Stimulated activated CD4-positive, alpha-beta T cell treated with anti-CD3 and anti-CD28 coated beads, Interleukin-15, amount 100 ng/mL, for 1 hour (primary cell): ENCODE measurements at places on chromosomes 16 and 17.

GRCh38 chr16:56233795-56234566 is 42.7 kb downstream of the GNAO1 start:
- no peak for DNase-seq

GRCh38 chr17:61420052-61420451 is 20.4 kb downstream of the TBX2 start:
- no peak for DNase-seq

DNA sequence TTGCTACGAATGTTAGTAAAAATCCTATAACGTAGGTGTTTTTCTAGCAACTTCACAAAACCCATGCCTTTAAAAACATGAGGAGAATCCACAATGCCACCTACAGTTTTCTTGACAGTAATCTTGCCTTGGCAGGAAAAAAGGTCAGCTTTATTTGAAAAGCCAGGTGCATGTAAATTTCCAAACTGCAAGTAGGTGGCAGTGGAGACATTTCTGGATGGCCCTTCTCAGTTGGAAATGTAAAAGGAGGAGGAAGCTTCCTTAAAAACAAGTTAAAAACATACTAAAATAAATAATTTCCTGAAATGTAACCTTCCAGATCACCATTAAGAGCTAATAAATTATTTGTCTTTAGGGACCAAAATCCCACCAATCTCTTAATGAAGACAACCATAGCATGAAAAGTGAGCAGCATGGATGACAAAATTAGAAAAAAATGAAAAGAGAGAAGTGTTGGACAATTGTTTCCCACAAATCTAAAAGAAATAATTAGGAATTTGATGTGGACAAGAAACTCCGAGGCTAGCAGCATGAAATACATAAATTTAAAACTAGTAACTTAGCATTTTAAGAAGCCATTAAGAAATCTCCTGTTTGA is 152.2 kb downstream of the SNX11 start:
- DNase-seq, result no peak

DNA sequence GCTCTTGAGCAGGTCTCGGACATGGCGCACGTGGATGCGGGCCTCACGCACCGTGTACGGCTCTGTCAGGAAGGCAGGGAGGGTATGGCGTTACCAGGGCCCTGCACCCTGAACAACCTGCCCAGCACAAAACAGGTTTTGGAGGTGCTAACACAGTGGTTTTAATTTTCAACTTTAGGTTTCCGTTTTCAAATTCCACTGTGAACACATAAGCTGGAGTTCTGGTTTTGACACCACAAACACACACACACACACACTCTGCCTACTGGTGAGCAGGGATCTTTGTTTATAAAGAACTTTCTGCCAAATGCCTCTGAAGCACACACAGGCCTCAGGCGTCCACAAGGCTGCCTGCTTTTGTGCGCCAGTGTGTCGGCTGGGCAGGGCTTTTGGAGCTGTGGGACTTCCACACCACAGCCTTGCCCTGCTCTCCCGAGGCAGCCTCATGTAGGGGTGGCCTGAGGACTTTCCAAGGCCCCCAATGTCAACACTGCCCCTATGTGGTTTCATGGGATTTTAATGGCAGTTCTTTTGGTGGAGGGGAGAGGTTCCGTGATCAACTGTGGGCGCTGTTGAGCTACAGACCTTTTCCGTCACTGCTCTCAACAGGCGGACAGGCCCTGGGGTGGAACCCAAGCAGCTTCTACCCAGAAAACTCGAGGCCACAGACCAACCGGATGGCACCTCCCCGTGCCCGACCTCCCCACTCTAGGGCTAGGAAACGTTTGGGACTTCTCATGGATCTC is 9.4 kb downstream of the CLUH start:
- no peak for DNase-seq

DNA sequence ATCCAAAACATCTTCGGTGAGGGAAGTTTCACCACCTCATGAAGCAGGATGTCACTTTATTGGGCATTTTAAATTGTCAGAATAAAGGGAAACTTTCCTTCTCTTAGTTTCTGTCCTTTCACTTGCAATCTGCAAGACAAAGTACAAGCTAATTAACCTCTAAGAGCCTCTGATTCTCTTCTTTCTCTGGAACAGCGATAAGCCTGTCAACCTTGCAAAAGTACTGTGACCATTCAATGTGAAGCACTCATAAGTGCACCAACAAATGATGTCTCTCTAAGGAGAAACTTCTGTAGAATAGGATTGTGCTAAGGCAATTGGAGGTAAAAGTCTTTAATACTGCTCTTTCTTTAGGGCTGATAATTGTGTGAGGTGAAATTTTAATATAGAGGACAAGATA is 1622.3 kb downstream of the CDH8 start:
- no peak for DNase-seq

- DNase-seq, result no peak
Measured at GRCh38 chr17:31721291-31722025, 137.6 kb downstream of the COPRS start.

- DNase-seq, result no peak
Measured at GRCh38 chr17:50638966-50639713, 4.5 kb downstream of the ABCC3 start.
